ENCODE measurements at places on chromosomes 6 and 20.

- no peak for DNase-seq
Measured at GRCh38 chr6:5152460-5152859, 67.3 kb downstream of the PPP1R3G start.

- DNase-seq: no peak
Measured at GRCh38 chr6:170207586-170208181, 83.2 kb downstream of the DLL1 start.

DNA sequence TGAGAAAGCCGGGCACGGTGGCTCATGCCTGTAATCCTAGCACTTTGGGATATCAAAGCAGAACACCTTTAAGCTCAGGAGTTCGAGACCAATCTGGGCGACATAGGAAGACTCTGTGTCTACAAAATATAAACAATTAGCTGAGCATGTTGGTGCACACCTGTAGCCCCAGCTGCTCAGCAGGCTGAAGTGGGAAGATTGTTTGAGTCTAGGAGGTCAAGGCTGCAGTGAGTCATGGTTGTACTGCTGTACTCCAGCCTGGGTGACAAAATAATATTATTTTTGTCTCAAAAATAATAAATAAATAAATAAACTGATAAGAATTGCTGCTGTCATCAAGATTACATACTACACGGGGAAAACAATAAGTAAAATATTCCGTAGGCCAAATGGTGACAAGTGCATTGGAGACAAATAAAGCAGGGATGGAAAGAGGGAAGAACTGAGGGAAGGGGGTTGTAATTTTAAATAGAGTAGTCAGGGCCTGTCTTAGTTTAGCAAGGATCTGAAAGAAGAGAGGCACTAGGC lies 14.0 kb upstream of the TOP1 start:
- DNase-seq: no peak

- no peak for DNase-seq
Measured at GRCh38 chr6:28522594-28523240, 3.0 kb upstream of the GPX5 start.

- no peak for DNase-seq
Measured at GRCh38 chr6:161276605-161277155, 2.8 kb upstream of the AGPAT4 start.

GRCh38 chr6:20354366-20354765 lies 47.3 kb upstream of the E2F3 start:
- no peak for DNase-seq

DNA sequence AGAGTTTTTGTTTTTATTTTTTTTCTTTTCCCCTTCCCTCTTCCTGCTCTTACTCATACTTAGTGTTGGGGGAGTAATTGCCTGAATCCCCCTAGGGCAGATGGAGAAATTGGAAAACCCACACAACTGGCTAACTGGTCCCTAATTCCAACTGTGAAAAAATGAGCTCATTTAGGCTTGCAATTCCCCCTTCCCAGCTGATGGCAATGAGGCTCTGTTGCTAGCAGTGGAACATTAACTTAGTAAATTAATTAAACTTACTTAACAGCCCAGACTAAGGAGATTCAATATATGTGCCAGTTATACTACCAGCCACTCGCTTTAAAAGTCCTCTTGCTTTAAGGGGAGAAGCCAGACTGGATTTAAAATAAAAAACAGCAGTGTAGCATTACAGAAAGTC lies 76.6 kb downstream of the PKHD1 start:
- DNase-seq: no peak

DNA sequence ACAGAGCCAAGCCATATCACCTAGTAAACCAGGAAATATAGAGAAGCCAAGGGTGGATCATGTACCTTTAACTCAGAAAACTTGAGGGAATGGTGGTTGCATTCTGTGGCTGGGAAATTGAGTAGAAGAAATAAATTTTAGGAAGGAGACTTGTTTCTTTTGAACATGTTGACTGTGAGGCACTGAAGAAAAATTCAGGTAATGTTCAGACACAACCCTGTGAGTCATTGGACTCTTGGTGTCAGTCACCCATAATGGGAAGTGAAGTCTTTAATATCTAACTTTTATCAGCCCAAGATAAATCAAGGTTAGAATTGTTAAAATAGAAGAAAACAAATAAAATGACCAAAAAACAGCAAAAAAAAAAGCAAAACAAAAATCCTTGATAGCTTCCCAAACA lies 98.8 kb upstream of the GRIK2 start:
- DNase-seq: no peak

- no peak for DNase-seq
Measured at GRCh38 chr20:507006-507758, 36.4 kb downstream of the CSNK2A1 start.

GRCh38 chr6:29531668-29532067 lies 27.9 kb downstream of the UBD start:
- no peak for DNase-seq

DNA sequence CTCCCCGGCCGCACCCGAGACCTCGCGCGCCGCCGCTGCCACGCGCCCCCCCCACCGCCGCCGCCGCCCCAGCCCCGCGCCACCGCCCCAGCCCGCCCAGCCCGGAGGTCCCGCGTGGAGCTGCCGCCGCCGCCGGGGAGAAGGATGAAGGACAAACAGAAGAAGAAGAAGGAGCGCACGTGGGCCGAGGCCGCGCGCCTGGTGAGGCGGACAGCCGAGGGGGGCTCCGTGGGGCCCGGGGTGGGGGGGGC lies 426 bp downstream of the ASXL1 start:
- DNase-seq: no peak

GRCh38 chr6:167936051-167936450 lies 61.4 kb upstream of the KIF25 start:
- DNase-seq: no peak

DNA sequence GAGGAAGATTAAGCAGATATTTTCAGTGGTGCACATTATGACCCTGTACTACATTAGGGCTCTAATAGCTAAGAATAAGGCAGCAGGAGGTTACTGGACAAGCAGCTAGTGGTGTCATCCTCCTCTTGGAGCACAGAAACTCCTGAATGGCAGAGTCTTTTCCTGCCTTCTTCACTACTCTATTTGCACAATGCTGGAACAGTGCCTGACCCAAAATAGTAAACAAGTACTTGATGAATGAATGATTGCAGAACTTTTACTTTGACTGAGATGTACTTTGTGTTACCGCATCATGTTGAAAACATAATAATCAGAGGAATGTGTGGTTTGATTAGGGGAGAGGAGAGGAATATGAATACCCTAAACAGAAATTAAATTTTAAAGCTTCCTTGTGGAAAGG lies 30.0 kb upstream of the UST start:
- no peak for DNase-seq

GRCh38 chr20:53493311-53493857 lies 100.3 kb downstream of the ZNF217 start:
- no peak for DNase-seq

- no peak for DNase-seq
Measured at GRCh38 chr20:18004384-18005031, 35.7 kb downstream of the MGME1 start.

DNA sequence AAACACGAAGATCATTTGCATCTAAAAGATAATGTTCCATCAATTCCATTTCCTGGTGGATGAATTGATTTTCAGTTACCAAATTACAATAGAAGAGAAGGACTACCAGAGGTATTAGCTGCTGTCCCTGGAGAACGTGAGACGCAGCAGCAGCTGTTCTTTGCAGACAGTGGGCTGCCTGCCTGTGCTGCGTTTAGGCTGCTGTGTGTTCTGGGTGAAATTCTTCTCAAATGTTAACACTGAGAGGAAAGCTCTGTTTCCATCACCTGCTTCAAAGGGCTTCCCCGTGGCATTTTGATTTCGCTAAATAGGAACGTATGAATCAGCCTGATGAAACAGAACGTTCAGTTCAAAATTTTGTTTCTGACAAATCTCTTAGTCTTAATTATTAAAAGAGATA lies 362.2 kb downstream of the C6orf118 start:
- DNase-seq: no peak

DNA sequence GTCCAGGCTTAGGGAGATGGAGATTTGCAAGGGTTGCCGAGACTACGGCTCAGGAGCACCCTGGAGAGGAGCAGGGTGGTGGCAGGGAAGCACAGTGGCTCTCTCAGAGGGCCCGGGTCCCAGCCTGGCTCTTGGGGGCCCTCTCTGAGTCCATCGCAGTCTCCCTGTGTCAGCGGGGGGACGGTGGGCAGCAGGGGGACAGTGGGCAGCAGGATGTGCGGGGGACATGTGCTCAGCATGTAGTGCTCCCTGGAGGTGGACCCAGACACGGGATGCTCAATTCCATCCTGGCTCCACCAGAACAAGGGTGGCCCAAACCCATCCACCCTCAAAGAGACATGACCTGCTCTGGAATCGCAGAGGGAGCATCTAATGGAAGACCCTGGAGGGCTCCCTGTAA lies 43.0 kb upstream of the ZBP1 start:
- no peak for DNase-seq
